Sciatic nerve (tissue), 2 donors: ENCODE measurements at places on chromosomes 3 and 15.

DNA sequence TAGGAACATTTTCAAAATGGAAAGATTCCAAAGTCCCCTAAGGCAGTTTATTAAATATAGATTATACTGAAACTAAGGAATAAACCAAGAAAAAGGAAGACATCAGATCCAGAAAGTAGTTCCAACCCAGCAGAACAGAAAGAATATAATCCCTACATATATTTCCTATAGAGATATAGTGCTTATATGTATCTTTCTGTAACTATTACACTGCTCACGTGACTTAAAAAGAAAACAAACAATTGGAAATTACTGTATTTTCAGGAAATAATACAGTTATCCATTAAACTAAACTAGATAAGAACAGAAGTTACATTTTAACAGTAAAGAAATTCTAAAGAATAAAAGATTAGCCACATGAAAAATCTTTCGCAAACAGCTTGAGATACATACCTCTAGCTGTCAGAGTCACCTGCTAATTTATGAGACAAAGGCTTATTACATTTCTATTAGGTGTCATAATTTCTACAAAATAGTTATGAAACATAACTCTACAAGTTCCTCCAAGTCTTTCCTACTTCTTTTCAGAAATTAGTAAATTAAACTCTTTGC, 10.5 kb downstream of the DPH6 start:
- DNase-seq = no peak

DNA sequence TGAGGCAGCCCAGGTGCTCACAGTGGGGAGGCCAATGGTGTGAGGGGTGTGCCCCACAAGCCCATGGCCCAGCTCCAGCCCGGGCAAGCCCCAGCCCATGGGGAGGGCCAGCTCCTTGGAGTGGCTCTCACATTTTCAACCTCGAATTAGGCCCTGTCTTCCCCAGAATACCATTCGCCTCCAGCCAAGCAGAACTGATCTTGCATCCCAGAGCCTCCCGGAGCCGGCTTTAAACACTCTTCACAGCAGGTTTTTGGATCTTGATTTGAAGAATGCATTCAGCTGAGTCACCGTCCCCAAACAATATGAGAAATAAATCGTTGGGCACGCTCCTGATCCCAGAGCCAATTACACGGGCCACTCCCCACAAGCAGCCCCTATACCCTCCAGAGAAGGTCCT, 23.7 kb downstream of the TPRA1 start:
- DNase-seq = no peak

DNA sequence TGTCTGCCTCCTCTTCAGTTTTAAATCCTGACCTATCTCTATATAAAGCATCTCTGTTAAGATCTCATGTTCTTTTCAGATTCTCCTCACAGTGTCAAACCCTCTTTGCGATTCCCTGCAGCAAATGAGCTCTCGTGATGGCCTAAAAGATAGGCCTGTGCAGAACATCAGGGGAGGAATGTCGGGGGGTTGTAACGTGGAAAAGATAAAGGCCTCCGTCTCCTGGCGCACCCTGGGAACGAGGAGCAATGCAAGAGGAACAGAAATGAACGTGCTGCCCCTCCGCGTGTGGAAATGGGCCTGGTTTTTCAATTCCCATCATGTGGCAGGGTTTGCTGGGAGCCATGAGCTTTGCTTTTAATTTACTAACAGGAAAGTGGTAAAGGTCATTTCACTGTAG, 285.0 kb upstream of the TPM1 start:
- DNase-seq = no peak

- DNase-seq = no peak
Measured at GRCh38 chr3:87248831-87249230, 21.7 kb downstream of the CHMP2B start.

- DNase-seq = no peak
Measured at GRCh38 chr3:134018850-134019249, 10.9 kb downstream of the SLCO2A1 start.

GRCh38 chr15:72800833-72801481, 17.4 kb upstream of the ADPGK start:
- DNase-seq = no peak

- DNase-seq = no peak
Measured at GRCh38 chr3:139319428-139320402, 24.1 kb upstream of the MRPS22 start.

DNA sequence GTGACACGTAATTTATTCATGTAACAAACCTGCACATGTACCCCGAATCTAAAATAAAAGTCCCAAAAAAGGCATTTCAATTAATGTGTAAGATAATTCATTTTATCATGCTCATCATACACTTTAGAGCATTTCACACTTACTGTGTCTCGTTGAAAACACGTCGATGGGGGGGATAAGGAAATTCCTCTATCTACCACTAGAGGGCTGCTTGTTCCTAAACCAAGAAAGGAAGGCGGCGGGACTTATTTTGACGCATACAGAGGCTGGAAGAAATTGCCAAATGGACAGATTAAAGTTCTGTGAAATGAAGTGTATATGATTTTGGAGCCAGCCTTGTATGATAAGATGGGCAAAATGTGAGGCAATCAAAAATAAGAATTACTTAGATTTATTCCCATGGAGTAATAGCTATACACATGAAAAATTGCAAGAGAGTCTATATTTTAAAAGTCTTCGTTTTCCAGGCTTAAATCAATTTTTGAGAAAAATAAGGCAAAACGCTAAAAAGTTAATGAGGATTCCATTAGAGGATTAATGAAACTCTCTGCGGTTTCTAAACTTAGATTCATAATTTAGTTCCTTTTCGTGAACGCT, 346.8 kb downstream of the CNTN3 start:
- no peak for DNase-seq

- DNase-seq = peak; percentile 28
Measured at GRCh38 chr15:31256378-31257265, 70.0 kb upstream of the KLF13 start.

DNA sequence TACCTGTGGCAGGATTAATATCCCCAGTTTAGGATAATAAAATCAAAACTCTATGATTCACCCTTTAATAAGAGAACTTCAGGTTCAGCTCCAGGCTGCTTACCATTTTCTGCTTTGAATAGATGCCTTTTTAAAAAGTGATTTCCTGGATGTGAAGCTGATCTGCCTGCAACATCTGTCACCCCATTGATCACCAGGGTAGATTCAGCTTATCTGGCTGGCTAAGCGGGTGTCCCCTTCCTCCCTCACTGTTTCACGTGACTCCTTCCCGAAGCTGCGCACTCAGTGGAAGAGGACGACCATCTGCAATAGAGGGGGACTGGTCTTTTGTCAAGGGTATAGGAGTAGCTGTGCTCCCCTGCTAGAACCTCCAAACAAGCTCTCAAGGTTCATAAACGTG, 128.1 kb downstream of the IL1RAP start:
- no peak for DNase-seq

GRCh38 chr15:68276668-68277067, 877 bp upstream of the FEM1B start:
- DNase-seq = no peak

DNA sequence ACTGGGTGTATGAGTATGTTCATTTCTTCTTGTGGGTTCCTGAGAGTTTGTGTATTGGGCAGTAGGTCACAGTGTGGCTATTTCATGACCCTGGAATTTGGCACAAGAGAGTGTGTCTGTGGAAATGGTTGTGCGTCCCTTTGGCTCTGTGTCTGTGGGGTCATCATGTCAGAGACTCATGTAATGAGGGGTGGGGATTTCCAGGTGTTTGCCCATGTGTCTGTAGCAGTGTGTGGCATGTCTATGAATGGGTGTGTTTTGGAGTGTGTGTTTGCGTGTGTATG, 1.3 kb upstream of the GATA2 start:
- no peak for DNase-seq

DNA sequence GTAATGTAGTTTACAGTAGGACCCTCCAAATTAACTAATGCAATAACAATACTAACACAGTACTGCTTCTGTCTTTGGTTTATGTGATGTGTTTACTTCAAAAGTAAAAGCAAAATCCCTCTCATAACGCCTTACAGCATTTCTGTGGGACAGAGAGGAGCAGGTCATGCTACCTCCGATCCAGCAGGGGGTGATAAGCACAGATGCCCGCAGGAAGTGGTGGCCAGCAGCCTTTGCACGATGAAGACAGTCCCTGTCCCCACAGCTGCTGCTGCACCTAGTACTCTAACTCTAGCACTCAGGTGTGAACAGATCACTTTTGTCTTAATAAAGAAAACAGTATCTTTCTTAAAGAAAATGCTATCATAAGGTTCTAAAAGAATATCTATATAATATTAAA, 38.3 kb downstream of the ANO10 start:
- DNase-seq = no peak

- no peak for DNase-seq
Measured at GRCh38 chr15:67906382-67906781, 66.5 kb upstream of the RNU6-1 start.

- DNase-seq = no peak
Measured at GRCh38 chr3:186824430-186825139, 17.9 kb upstream of the ADIPOQ start.
